ENCODE measurements at places on chromosomes 7 and 10.

- no peak for DNase-seq
These were observed 20.7 kb downstream of the NRAP start for GRCh38 chr10:113643183-113643582.

GRCh38 chr7:134120405-134120804 is 6.7 kb upstream of the LRGUK start:
- no peak for DNase-seq

GRCh38 chr10:114638821-114639625 is 19.1 kb downstream of the ABLIM1 start:
- DNase-seq: no peak

GRCh38 chr10:43686414-43686813 is 37.7 kb upstream of the ZNF32 start:
- DNase-seq: no peak

DNA sequence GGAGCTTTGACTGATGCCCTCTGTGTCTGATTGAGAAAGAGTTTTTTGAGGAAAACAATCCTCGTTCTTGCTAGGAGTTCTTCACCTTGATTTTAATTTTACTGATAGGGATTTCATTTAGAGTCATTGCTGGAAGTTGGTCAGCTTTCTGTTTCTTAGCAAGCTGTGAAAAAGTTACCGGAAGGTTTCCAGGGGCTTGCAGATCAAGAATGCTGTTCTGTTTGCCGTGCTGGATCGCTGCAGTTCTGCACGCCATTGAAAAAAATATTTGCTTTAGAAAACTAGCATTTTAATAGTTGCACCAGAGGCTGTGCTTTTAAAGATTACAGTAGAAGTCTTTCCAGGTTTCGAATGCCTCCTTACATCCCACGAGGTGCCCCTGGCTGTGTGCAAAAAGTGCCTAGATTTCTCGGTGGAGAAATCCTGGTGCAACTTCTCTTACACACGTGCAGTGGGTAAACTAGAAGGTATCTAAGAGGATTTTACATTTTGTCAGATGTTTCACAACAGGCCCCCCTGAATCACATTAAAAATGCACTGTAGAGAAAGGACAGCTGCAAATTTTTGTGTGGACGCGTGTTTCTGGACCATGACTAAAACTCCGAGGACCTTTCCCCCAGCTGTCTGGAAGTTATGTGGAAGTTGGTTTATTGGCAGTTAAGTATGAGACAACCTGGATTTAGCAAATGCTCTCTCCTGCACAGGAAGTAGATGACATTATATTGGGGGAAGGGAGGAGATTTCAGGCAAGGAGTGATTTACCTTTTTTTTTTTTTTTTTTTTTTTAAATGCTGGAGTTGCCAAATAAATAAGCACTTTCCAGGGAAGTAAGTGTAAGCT is 5.8 kb downstream of the TCF7L2 start:
- DNase-seq: no peak

- DNase-seq: no peak
These were observed 22.6 kb upstream of the ABLIM1 start for GRCh38 chr10:114680543-114681117.

- DNase-seq: no peak
These were observed 103.6 kb downstream of the NPSR1 start for GRCh38 chr7:34761627-34762026.

GRCh38 chr7:91285696-91286355 is 21.6 kb downstream of the FZD1 start:
- DNase-seq: no peak

DNA sequence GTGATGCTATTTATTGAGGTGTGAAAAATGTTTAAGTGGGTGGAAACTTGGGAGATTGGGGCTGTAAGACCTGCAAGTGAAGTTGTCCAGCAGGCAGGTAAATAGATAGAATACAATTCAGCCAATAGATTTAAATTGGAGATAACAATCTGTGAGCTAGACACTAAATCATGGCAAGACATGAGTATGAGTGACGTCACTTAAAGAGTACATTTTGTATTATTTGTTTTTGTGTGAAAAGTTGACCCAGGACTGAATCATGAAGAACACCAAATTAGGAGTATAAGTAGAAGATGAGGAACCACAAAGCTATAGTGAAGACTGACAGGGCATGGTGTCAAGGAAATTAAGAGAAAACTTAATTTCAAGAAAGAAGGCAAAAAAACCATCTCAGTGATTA is 249.1 kb upstream of the SEMA3C start:
- no peak for DNase-seq

DNA sequence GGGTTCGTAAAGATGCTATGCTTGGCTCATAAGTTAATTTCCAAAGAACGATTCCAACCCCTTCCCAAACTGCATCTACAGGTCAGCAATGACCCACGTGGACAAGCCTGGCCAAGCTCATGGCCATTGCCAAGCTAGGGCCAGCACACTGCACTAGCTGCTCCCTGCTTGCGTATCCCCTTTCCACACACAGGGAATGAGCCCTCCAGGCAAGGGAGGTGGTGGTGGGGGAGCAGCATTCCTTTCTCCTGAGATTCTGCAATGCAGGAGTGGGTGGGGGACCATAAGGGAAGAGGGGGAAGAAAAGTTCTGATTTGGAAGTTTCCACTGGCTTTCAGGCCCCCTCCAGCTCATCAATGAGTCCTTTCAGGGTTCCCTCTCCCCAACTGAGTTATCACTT is 56.0 kb downstream of the SH3PXD2A start:
- no peak for DNase-seq

DNA sequence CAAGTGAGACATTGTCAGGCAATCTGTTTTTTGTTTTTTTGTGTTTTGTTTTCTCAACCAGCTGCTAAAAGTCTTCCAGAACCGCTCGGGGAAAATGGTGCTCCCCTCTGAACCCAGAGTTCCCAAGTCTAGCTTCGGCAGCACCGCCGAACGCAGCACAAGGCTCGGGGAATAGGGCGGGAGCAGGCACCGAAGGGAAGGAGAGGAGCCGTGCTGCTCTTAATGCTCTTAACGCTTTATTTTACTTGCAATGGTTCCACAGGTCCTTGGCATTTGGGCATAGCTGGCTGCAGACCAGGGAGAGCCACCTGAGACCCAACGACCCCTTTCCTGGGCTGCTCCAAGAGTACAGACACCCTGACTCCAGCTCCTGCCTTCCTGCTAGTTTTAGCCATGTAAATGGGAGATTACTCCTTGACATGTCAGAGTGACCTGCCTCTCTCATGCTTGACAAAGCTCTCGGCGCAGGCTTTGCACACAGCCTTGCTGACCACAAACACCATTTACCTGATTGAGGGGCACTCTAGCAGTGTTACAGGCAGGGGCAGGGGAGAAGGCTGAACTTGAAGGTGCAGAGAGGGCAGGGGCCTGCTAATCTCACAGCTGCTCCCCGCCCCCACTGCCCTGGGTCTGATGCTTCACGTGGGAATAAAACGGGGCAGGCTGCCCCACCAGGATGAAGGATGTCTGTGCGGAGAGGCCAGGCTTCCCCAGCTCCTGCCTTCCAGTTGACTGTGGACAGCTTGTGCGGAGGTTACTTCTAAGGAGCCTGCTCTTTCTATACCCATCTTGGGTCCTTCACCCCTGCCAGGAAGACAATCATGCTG is 58.6 kb upstream of the EFCAB10 start:
- DNase-seq: no peak

GRCh38 chr7:95041031-95041430 is 133.6 kb downstream of the PPP1R9A start:
- no peak for DNase-seq

GRCh38 chr7:80264769-80265495 is 130.3 kb downstream of the GNAI1 start:
- no peak for DNase-seq

- no peak for DNase-seq
These were observed 85.9 kb downstream of the GPR37 start for GRCh38 chr7:124679586-124680225.

DNA sequence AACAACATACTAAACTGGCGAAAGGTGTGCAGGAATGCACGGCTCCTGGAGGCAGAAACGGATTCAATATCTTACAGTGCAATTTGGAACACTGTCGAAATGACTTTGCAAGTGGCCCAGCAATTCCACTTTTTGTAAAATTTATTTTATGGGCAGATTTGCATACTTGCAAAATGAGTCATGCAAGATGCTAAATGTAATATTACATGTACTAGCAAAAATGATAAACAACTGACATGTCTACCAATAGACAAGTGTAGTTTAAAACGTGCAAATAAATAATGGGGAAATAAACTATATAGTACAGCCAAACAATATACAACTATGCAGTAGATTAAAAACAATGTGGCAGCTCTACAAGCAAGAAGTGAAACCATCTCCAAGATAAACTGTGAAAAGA is 97.7 kb downstream of the ARHGAP12 start:
- no peak for DNase-seq
